Stimulated activated CD8-positive, alpha-beta memory T cell treated with anti-CD3 and anti-CD28 coated beads, Interleukin-4, amount 100 ng/mL, for 1 hour (primary cell): ENCODE measurements at places on chromosomes 16 and 17.

GRCh38 chr17:64187093-64187895, 57.4 kb upstream of the ERN1 start:
- DNase-seq = no peak

DNA sequence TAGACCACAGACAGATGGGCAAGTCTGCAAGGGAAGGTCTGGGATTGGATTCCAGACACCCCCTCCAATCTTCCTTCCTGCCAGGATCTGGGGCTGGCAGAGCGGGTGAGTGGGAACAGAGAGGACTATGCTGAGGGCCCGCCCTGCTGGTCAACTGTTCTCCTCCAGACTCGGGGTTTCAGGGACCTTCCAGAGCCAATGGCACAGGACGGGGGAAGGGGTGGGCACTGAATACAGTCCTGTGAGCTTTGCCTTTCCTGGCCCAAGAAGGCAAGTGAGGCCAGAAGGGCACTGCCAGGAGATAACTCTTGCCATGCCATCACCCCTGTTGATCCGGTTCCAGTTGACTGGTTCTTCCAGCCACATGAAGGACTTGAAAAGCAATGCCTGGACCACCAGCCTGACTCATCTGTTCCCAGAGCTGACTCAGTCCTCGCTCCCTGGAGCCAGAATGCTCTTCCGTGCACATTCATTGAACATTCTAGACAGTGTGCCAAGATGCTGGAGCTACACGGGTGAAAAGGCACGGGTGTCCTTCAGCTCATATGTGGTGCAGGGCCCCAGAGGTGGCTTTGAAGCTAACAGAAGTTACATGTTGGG, 533 bp upstream of the MEFV start:
- no peak for DNase-seq

- no peak for DNase-seq
Measured at GRCh38 chr16:17972460-17972943, 364.0 kb downstream of the NPIPA8 start.

GRCh38 chr16:51389881-51390280, 238.8 kb upstream of the SALL1 start:
- DNase-seq = no peak

- DNase-seq = no peak
Measured at GRCh38 chr16:10168258-10168657, 14.0 kb downstream of the GRIN2A start.
